Activated CD4-positive, alpha-beta memory T cell treated with anti-CD3 and anti-CD28 coated beads, Interleukin-2, amount 10 ng/mL, durations not matched to agents 7 days and 5 days (primary cell): ENCODE measurements at places on chromosomes 16 and 17. TPM values are rescaled to one million over a fixed set of nuclear protein-coding genes. Genes with fewer than 3 reads are reported as not detected.

GRCh38 chr17:64016231-64016784 is 4.1 kb downstream of the ICAM2 start:
- no peak for DNase-seq

Gene CCL7
- not detected for total RNA-seq

DNA sequence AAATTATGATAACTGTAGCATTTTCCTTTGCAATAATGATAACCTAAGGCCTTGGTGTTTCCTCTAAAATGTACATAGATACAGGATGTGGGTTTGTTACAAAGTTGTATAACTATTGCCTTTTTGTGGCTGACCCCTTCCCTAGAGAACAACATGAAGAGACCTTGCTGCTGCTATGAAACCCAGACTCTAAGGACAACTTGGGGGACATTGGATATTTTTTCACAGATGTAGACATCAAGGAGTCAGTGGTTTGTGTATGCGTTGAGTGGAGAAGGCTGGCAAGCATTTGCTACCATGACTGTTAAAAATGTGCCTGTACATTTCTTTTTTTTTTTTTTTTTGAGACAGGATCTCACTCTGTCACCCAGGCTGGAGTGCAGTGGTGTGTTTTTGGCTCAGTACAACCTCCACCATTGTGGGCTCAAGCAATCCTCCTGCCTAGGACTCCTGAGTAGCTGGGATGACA is 12.3 kb downstream of the HMOX2 start:
- peak; percentile 33 for DNase-seq

Gene KRT25
- not detected for total RNA-seq

Gene DNAI2
- total RNA-seq: 3.1 TPM

GRCh38 chr16:50627419-50627818 is 53.7 kb downstream of the SNX20 start:
- peak; percentile 40 for DNase-seq

DNA sequence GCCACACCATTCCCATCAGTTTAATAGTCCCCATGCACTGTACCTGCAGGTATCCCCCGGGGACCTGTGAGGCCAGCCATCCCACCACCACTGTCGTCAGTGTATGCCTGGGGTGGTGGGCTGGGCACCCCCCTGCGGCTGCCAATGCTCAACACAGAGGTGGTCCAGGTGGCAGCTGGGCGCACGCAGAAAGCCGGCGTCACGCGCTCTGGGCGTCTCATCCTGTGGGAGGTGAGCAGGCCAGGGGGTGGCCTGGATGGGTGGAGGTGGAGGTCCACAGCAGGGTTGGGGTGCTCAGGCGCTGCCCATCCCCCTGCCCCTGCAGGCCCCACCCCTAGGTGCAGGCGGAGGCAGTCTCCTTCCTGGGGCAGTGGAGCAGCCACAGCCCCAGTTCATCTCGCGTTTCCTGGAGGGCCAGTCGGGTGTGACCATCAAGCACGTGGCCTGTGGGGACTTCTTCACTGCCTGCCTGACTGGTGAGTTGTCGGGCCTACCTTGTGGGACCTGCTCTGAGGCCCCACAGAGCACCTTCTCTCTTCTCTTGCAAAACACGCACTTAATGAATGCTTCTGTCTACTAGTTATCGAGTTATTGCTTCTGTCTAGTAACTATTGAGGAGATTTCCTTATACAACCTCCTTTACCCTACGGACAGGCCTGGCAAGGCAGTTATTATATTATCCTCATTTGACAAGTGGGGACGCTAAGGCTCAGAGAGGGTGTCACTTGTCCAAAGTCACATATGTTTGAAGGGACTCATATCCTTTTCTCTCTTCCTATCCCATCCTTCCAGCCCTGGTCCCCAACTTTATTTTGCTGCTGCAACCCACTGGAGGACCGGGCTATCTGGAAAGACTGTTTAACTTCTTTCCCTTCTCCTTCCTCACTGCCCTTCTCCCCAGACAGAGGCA is 5.8 kb upstream of the TRAF4 start:
- DNase-seq: no peak
